Right renal pelvis (tissue), 4 donors: ENCODE measurements at places on chromosomes 3 and 15.

DNA sequence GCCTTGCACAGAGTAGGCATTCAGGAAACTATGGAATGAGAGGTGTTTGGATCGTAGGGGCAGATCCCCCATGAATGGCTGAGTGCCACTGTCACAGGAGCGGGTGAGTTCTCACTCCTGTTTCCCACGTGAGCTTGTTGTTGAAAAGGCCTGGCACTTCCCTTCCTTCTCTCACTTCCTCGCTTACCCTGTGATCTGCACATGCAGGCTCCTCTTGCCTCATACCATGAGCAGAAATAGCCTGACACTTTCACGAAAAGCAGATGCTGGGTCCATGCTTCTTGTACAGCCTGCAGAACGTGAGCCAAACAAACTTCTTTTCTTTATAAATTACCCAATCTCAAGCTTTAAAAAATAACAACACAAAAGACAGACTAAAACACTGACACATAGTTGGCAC is 55.4 kb downstream of the AGBL1 start:
- no peak for DNase-seq

GRCh38 chr3:7264196-7264526 is 403.2 kb downstream of the GRM7 start:
- no peak for DNase-seq

DNA sequence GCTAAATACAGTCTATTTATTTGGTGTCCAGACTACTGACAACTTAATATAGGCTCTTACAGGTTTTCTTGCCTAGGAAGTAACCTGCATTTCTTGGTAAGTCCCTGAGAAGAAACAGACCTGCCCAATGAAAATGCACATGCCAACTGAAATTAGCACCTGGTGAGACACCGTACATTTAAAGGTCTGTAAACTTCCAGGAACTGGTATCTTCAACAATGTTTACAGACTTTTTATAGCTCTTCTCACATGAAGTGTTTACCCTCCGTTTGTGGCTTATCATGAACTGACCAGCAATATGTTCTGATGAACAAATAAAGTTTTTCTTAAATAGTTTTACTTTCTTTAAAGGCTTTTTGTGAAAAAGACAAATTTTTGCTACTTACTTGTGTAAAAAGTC is 93.3 kb downstream of the PCCB start:
- no peak for DNase-seq

GRCh38 chr3:134908271-134908670 is 113.2 kb downstream of the EPHB1 start:
- no peak for DNase-seq

DNA sequence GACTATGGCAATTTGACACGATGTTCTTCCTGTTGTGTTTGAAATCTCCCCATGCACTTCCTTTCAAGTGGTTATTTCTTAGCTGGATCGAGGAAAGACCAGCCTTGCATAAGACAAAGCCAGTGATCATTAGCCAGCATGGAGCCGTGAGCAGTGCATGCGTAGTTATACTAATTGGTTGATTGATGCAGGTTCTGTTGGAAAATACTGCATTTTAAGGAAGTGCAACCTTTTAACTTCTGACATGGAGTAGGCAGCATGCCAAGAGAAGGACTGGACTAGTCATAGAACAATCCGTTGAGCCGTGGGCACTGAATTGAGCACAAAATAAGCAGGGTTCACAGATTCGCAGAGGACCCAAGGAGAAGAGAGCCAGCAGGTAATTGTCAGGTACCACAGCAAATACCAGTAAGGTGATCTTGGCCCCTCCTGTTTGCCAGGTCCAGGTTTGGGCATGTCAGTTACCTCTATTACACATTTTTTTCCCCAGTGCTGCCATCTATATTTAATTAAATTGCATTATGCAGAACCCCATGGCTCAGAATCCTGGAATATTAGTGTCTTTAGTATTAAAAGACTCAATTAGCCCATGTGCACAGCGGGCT is 29.0 kb upstream of the BCL6 start:
- DNase-seq, result no peak

- DNase-seq, result peak; percentile 7
Observed at GRCh38 chr3:173685456-173685855, 287.9 kb downstream of the NLGN1 start.

GRCh38 chr3:78799681-78800080 is 968.1 kb downstream of the ROBO1 start:
- DNase-seq, result no peak

DNA sequence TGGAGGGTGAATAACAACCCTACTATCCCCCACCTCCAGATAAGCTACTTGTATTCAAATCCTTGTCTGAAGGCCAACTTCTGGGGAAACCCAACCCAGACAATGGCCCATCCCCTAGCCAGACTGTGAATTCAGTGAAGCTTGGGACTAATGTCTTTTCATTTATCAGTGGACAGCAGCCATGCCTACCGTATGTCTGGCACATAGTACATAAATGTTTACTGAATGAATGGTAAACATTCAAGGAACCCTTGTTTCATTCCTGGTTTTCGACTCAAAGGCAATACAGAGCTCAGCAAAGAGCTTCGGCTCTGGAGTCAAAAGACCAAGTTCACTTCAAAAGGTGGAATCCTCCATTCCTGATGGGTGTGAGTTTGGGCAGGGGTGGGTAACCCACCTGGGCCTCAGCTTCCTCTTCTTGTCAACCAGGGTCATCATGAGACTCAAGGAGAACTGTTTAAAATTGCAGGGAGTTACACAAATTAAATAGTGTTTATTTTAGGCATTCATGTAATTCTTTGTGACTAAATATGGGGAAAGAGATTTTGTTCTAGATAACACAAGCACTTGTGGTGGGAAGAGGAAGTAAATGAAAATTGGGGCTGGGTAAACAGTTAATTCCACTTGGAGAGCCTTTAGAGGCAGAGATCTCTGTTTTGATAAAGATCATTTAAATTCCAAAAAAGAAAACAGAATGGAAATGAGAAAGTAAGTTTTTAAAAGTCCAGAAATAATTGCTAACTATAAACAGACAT is 303.7 kb upstream of the WNT5A start:
- DNase-seq, result no peak

GRCh38 chr3:181278468-181279238 is 289.1 kb upstream of the DNAJC19 start:
- DNase-seq, result no peak

- no peak for DNase-seq
Observed at GRCh38 chr3:142148044-142148791, 1.1 kb downstream of the TFDP2 start.

DNA sequence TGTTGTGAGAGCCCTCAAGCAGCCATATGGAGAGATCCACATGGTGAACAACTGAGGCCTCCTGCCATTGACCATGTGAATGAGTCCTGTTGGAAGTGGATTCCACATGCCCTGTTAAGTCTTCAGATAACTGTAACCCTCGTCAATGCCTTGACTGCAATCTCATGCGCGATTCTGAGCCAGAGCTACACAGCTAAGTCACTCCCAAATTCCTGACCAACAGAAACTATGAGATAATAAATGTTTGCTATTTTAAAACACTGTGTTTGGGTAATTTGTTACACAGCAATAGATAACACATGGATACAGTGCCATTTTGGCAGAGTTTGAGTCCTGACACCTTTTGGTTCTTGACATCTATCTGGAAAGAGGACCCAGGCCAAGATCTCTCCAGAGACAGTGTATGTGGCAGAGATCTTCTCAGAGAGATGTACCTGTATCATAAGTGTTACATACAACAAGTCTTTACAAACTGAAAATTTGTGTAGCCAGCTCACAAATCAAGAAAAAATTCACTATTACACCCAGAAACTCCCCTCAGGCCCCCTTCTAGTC is 34.5 kb upstream of the BNC1 start:
- DNase-seq, result no peak

GRCh38 chr3:158420654-158421396 is 150.2 kb upstream of the MLF1 start:
- no peak for DNase-seq

DNA sequence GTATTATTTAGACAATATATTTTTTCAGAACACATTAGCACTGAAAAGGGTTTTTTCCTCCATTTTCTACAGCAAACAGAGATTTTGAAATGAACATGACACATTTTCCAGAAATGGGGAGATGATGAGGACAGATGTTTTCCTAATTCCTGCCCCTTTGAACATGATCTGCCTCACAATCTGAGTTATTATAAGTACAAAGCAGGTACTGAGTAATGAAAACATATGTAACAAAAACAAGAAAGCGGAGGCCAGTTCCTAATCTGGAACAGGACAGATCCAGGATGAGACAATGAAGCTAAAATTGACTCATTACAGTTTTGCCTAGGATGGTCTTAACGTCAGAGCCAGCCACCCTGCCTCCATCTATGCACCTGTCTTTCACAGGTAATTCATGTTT is 642.8 kb upstream of the NR2F2 start:
- DNase-seq, result no peak

DNA sequence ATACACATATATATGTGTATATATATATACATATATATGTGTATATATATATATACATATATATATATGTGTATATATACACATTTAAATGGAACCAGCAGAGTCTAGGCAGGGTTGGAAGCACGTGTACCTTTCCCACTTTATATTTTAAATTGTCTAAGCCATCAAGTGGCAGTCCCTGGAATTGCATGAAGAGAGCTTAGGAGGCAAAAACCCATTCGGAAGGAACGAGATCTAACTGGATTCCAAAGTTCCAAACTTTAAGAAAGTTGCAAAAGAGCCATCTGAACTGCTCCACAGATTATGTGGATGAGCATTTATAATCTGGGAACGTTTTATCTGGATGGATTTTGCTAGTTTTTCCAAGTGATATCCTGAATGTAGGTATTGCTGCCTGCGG is 186.5 kb downstream of the FOXP1 start:
- no peak for DNase-seq

GRCh38 chr15:52139599-52140462 is 27.3 kb upstream of the BCL2L10 start:
- peak; percentile 31 for DNase-seq

DNA sequence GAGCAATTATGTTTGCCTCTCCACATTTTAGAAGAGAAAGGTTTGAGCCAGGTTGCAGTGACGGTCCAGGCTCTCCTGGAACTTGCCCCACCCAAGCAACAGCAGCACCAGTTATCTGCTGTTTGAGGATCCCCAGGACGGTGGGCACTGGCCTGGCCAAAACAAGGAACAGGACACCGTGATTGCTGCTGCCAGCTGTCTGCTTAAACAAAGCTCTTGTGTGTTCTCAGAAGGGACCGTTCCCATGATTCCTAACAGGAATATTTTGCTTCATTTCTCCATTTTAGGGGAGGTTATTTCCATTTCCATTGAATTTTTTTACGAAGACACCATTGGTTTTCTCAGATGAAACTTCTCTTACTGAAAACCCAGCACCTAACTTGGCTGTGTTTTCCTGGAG is 66.4 kb upstream of the RPL35A start:
- DNase-seq, result no peak

- DNase-seq, result peak; percentile 25
Observed at GRCh38 chr3:126816986-126817777, 113.1 kb downstream of the CHCHD6 start.

GRCh38 chr3:140651287-140651686 is 26.6 kb upstream of the TRIM42 start:
- no peak for DNase-seq

DNA sequence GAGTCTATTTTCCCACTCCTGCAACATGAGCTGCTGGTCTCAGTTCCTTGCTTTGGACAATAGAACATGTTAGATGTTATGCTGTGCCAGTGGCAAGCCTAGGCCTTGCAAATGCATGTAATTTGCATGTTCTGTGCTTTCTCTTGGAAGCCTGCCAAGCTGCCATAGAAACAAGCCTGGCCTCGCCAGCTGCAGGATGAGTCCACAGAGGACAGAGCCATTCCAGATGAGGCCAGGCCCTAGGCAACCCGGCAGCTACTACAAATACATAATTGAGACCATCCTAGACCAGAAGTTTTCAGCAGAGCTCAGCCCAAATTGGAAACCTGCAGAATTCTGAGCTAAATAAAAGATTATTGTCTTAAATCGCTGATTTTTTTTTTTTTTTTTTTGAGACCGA is 39.6 kb downstream of the TRIM69 start:
- no peak for DNase-seq

- no peak for DNase-seq
Observed at GRCh38 chr3:133236901-133237300, 163.0 kb upstream of the BFSP2 start.

- DNase-seq, result no peak
Observed at GRCh38 chr3:174233511-174233910, 625.6 kb upstream of the NAALADL2 start.

DNA sequence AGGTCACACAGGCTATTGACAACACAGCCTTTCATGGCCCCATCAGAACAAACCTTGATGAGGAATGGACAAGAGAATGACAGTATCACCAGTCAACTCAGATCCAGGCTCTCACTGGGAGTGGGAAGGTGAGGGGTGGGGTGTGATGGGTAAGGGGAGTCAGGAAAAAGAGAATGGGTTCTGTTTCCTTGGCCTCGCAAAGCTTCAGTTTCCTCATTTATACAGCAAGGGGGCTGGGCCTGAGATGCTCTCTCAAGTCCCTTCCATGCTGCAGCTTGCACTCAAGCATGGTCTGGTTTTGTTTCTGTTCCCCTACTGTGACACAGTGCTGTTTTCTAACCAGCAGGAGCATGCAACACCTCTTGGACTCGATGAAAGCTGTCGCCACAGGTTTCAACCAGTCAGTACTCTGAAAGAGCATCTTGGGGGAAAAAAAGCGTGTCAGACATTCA is 65.7 kb upstream of the IL12A start:
- DNase-seq, result no peak

DNA sequence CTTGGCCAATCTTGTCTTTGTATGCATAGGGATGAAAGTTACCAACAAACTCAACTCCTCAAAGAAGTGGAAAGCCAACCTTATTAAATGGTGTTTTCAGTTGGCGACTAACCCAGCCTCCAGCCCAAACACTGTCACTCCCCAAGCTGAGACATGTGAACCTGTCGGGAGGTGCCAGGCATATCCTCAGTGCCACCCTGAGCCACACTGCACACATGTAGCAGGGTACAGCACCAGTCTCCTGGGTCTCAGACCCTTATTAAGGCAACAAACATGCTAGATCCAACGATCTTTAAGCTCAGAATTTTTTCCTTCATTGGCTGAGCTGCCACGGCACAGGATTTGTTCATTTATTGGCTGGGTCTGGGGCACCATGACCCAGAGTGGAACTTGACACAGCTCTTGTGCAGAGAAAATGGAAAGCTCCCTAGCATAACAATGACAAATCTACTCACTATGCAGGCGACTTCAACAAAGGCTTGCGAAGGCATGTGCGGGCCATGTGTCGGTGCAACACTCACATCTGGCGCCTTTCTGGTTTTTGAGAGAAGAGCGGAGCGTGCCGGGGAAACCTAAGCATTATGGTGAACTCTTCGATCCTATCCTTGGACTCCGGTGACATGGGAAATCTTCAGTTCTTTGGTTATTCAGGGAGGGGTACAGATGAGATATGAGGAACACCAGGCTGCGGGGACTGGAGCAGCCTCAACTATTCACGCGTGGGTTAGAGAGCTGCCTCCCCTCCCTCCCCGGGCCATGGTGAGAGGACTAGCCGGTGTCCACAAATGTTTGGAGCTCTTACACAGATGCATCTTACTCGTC is 190.1 kb downstream of the FAM43A start:
- DNase-seq, result no peak

- no peak for DNase-seq
Observed at GRCh38 chr3:70972855-70973254, 610.7 kb downstream of the FOXP1 start.
